ENCODE measurements at places on chromosomes 7 and 10.

DNA sequence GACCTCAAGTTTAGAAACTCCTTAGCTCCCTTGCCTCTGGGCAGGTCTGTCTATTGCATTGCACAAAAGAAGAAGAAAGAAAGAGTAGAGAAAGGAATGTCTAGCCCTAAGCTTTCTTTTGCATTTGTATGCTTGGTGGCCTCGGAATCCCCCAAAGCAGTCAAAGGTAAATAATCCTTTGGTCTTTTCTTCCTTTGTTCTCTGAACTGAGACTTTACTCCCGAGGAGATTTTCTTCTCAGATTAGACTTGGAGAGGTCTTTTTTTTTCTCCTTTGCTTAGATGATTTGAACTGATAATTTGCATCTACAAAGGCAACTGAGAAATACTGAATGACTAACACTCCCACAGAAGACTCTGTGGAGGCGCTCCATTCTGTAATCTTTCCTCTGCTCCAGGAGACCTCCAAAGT lies 93.2 kb downstream of the AKR1D1 start:
- DNase-seq: no peak

DNA sequence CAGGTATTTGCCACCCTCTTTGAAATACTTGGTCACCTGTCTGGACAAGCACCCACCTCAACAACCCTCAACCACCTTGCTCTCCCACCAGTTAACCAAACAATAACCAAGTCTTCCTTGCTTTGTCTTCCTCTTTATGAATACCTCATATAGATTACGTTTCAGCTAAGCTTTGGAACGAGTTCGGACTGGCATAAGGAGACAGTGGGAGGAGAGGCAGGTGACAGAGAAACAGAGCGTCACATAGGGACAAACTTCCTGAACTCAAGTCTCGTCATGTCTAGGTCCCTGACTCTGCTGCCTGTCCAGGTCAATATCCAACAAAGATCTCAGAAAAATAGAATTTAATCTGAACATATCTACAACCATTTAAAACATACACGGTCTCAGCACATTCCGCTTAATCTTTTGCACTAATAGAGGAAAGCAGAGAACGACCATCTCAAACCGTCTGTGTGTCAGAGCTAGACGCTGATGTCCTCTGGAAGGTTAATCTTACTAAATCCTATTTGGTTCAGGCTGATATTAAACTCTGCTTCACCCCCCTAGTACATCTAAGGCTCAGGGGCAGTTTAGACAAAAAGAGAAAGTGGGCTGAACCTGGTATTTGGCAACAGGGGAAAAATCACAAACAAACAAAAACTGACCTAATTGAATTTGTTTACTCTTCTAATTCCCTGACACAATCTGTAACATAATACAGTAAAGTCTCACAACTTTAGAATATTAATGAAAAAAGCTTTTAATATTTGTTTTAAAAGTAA lies 26.4 kb upstream of the SVOPL start:
- DNase-seq: no peak

DNA sequence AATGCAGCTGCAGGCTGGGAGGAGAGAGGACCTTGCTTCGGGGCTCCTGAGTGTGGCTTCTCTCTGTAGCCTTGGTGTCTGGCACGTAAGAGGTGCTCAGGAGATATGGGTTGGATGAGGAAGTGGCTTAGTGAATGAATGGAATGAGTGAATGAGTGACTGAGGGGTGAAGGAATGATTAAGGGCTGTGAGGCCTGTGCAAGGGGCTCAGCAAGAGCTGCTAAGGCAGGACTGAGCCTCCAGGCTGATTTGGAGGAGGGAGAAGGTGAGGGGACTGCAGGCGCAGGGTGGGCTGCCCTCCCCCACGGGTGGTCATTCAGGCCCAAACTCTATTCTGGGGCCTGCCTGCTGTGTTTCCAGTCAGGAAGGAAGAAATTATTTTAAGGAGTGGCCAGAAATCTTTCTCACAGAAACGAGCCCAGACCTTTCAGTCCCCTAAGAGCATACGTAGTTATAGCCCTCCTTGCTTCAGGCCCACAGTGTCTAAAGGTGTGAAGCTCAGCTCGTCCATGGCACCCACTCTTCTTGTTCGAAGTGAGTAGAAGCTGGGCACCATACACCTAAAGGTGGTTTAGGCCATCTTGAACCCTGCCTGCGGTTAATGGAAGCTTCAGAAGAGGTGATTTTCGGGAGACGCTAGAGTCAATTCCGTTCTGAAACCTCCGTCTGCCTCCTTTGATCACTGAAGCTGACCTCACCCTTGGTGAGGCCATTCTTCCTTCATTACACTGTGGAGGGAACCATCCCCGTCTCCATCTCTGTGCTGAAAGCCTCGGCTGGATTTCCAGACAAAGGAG lies 49.5 kb upstream of the SAMD8 start:
- no peak for DNase-seq

GRCh38 chr10:103083977-103084320 lies 109.1 kb downstream of the NT5C2 start:
- no peak for DNase-seq

DNA sequence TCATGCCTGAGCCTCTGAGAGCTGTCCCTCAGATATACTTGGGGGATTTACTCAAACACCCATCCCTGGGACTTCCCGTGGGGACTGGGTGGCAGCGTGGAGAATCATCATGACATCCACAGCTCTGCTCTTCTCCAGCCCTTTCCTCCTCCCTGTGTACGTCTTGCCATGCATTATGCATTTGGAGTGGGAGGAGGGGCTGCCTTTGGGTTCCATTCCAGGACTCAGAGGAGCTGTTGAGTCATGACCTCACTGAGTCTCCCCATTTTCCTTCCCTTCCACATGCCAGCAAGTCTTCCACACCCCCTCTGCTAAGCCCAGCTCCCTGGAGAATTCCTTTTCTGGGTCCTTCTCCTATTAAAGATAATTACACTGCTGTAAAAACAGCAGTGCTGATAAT lies 480.7 kb downstream of the SORCS3 start:
- no peak for DNase-seq

DNA sequence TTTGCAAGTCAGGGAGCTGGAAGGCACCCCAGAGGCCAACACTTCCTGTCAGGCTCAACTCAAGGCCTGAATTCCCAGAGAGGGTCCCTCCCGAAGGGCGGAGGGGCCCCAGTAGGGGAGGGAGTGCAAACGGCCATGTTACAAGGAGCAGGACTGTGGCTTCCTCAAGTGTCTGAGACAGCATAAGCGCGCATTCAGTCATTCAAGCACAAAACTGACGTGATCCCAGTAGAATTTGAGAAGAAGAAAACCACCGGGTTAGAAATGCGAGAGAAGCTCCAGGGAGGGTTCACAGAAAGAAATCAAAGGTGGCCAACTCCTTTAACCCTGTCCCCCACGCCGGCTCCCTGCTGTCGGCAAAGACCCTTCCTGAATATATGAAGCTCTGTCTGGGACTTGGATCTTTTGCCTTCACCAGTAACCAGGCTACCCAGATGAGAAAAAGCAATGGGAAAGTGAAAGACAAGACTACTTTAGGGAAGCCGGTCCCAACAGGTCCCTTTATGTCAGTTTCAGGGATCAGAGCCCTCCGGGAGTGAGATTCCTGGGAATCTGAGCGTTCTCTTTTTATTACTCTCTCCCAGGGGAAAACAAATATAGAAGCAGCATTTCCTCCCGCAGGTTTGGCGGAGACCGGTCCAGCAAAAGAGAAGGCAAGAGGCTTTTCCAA lies 1.3 kb downstream of the AFAP1L2 start:
- no peak for DNase-seq

DNA sequence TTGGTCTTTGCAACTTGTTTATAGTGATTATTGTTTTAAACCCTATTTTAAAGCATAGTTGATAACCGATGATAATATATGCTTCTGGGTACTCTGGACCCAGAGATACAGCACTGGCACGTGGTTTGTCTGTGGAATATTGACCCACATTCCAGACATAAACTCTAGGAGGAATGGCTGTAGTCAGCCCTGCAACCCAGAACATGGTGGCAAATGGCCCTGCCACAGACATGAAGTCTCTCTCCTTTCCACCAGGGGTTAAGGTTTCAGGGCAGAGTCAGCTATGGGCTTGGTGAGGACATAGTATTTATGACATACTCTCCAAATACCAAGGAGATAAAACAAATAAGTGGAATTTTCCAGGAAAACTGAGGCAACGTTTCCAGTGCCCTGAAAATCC lies 83.6 kb downstream of the NAMPT start:
- DNase-seq: no peak

DNA sequence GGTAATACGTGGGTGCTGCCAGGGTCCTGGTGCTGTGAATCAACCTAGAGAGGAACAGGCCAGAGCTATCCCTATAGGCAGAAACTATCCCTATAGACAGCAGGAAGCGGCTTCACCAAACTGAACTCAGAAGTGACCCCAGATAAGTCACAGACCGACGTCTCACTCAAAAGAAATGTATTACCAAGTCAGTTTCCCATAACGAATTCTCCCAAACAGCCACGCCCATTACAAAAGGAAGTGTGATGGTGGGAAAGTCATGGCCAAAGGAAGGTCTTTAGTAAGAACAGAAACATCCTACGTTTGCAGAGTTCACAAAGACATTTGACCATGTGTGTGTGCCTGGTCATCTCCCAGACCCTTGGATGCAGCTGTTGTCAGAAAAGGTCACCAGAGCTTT lies 470.8 kb upstream of the ADARB2 start:
- DNase-seq: no peak

DNA sequence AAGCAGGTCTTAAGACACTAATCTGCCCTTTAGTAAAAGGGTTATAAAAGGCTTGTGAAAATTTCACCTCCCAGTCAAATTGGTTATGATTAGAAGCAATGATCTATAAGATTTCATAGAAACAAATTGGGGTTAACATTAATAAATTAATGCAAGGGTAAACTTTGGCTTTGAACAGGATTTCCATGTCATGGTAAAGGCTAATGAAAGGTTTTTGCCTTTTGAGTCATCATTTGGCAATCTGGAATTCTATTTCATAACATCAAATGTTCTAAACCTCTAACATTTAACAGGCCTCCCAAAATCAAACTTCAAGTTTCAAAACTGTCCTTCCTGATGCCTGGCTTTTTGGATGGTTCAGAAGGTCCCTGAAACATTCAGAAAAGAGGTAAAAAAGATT lies 62.4 kb downstream of the COA1 start:
- DNase-seq: no peak

DNA sequence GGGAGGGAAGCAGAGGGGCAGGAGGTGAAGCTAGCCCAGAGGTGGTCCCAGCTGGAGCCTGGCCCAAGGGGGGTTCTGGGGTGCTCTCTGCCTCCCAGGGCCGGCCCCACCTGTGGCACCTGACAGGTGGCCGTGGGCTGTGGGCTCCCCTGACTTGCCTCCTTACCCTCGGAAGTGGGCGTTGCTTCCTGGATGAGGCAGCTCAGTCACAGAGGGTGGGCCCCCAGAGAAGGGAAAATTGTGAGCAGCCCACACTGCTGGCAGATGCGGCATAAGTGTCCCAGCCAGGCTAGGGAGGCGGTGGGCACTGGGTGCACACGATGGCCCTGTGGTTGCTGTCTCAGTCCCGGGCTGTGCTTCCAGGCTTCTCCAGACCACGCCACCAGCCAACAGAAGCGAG lies 118.9 kb downstream of the LRRC18 start:
- no peak for DNase-seq

DNA sequence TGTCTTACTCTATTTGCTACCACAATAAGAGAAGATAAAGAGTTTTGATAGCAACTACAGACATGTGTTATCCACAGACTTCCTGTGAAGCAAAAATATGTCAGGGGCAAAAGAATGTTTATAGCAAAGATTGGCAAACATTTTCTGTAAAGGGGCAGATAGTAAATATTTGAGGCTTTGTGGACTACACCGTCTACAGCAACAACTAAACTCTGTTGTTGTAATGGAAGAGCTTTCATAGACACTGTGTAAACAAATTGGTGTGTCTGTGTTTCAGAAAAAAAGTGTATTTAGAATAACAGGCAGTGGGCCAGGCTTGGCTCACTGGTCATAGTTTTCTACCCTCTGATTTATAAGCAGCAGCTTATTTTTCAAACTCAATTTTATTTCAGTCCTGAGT lies 521.4 kb downstream of the ANKRD7 start:
- DNase-seq: no peak

- DNase-seq: no peak
These were observed 147.4 kb upstream of the INSYN2A start for GRCh38 chr10:127343821-127344220.

- DNase-seq: no peak
These were observed 929 bp upstream of the HGF start for GRCh38 chr7:81770728-81771223.

DNA sequence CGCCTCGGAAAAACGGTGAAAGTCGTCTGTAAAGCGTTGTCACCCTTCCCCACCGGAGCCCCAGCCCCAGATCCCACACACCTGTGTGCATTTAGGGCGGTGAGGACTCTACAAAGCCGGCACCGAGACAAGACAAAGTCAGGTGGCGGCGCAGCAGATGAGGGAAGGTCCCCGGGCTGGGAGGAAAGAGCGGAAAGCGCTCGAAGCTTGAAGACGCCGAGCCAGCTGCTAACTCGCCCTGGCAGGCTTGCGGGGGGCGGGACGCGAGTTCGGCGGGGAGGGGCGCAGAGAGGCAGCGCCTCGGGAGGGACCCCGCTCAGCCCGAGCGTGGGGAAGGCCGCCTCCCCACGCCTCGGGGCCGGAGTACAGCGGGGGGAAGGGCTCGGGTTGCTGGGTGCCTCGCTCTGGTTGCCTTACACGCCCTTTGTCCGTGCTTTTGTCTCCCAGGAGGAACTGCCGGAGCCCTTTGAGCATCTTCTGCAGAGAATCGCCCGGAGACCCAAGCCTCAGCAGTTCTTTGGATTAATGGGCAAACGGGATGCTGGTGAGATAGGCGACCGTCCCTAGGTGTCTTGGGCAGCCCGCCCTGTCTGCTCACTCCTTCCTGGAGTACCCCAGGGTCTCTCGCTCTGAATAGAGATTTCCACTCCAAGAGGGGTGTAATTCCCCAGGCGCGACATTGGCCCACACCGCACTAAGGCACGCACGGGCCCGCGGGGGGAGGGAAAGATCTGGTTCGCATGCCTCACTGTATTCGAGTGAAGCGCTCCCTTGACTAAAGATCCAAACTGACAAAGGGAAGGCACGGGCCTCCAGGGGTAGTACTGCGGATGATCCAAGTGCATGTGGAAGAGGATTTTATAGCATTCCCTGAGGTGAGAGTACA lies 1.6 kb downstream of the TAC1 start:
- DNase-seq: no peak

DNA sequence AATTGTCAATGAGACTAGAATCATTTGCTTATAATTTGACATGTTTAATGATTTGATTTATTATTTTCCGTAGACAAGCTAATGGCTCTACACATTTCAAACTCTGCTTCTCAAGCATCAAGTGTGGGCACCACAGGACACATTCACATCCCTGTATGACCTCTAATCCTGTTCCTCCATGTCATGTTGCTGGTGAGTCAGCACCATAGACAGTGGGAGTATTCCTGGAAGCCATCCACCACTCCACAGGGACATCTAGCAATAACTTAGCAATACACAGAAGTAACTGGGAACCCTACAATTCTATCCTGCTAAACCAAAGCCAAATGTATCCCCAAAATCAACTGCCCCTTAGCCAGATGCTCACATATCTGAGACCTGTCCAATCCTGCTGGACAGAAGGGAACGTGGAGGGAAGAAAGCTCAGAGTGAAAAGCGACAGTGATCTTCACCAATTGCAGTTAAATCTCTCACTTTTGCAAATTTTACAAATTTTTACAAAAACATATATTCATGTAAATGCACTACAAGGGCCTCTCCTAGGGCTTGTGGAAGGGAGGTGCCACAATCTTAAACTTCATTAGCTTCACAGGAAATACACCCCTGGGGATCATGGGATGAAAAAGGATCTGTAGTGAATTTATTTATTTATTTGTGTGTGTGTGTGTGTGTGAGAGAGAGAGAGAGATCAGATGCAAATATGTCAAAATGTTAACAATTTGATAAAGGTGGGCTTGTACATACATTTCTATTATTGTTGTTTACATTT lies 126.5 kb downstream of the GFRA1 start:
- DNase-seq: no peak
